Thoracic aorta (tissue), 2 donors: ENCODE measurements at places on chromosomes 2 and 18.

DNA sequence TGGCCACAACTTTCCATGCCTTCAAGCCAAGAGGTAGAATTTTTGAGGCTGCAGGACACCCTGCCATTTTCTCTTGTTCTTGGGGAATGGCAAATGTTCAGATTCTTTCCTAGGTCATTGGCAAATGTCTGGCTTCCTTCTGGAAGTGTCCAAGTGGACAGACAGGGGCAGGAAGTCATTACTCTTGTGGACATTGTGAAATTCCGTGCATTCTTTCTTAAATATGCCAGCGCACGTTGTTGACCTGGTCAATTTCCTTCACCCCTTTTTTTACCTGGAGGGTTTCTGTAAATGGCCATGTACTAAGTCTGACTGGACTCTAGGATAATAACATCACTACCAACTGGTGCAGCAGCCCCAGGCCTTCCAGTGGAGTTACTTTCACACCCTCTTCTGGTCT, 13.9 kb downstream of the ASB18 start:
- H3K27me3 ChIP-seq, result no peaks in the 10 kb centered on the region
- no peaks in the 10 kb centered on the region for H3K4me1 ChIP-seq
- H3K27ac ChIP-seq, result no peak overlapping the region
- DNase-seq, result no peak

- H3K27ac ChIP-seq, result no peak overlapping the region
- H3K4me1 ChIP-seq, result peaks cover 27% of the 10 kb centered on the region
- H3K27me3 ChIP-seq, result no peaks in the 10 kb centered on the region
- no peak overlapping the region for H3K4me3 ChIP-seq
- H3K36me3 ChIP-seq, result peaks cover 7% of the 10 kb centered on the region
Observed at GRCh38 chr2:236576087-236576486, 6.5 kb downstream of the ACKR3 start.

GRCh38 chr2:3604207-3604877, 9.4 kb downstream of the COLEC11 start:
- H3K4me3 ChIP-seq, result no peak overlapping the region
- DNase-seq, result no peak
- H3K4me1 ChIP-seq, result no peaks in the 10 kb centered on the region
- H3K36me3 ChIP-seq, result no peaks in the 10 kb centered on the region

DNA sequence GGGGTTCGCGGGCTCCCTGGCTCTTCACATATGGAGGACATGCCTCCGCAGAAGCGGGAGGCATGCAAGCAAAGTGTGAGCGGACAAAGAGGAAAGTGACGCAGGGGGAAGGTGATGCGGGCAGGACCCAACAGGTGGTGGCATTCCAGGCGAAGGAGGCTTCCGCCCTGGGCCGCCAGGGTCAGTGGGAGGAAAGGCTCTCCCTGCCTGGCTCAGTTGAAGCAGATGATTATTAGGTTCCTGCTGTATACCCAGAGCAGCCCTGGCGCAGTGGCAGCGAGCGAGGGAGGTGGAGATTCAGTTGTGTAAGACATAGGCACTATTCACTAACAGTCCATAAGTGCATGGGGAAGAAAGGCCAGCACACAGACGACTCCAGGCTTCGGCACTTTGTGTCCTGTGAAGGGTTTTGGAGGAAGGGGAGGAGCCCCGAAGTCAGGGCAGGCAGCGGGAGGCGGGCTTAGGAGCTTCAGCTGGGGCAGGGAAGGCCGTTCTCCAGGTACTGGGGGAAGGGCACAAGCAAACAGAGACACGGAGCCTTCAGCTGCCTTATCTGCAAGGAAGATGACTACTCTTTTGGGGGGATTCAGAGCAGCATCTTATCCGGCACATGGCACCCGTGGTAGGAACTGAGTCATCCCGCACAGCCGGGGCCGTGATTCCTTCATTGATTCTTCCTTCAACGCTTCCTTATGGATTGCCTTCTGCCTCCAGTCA, 89.8 kb downstream of the TGOLN2 start:
- H3K27ac ChIP-seq, result no peak overlapping the region
- no peaks in the 10 kb centered on the region for H3K27me3 ChIP-seq
- H3K4me1 ChIP-seq, result peaks cover 24% of the 10 kb centered on the region
- no peak overlapping the region for H3K4me3 ChIP-seq
- DNase-seq, result no peak

DNA sequence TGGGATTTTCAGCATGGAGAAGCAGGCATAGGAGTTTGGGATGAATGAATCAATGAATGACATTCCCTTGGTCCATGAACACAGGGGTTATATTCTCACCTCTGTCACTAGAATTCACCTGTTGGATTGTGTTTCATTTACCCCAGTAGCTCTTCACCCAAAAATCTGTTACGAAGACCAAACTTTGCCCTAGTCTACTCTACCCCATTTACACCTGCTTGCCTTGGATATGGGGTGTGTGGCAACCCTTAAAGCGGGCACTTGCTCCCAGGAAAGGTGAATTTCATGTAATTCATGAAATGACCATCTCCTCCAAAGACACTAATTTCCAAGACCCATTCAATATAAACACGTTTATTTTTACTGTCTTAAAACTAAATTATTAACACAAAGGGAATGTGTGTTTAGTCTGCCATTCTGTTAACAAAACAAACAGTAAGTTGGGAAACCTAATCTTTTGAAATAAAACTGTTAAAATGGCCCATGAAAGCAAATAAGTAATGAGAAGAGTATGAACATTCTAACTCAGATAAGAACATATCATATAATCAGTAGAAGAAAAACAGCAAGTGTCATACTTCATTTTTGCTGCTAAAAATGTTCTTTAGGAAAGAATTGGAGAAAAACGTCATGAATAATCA, 268.0 kb downstream of the NAPG start:
- H3K36me3 ChIP-seq, result no peaks in the 10 kb centered on the region
- no peaks in the 10 kb centered on the region for H3K4me1 ChIP-seq
- no peak for DNase-seq
- no peak overlapping the region for H3K4me3 ChIP-seq
- H3K27ac ChIP-seq, result no peak overlapping the region
- no peaks in the 10 kb centered on the region for H3K27me3 ChIP-seq

GRCh38 chr2:201298462-201299052, 38.2 kb downstream of the CASP8 start:
- H3K27ac ChIP-seq, result no peak overlapping the region
- no peak for DNase-seq
- no peaks in the 10 kb centered on the region for H3K27me3 ChIP-seq
- no peak overlapping the region for H3K4me3 ChIP-seq

DNA sequence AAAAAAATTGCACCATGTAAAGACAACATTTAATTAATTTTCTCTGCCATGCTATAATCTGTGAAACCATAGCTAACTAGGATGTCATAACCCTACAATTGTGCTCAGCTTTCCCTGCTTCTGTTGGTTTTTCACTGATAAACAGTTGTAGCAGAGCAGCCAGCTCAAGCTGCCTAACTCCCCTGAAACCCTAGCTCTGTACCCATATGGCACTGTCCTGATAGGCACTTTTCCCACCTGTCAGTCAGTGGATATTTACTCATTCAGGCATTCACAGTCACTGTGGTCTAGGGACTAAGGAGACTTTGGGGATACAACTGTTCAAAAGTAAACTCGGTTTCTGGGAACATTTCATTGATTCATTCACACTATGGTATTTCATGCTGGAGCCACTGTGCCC, 407.0 kb downstream of the DSEL start:
- no peaks in the 10 kb centered on the region for H3K27me3 ChIP-seq
- H3K4me3 ChIP-seq, result no peak overlapping the region
- H3K4me1 ChIP-seq, result no peaks in the 10 kb centered on the region
- H3K27ac ChIP-seq, result no peak overlapping the region
- no peaks in the 10 kb centered on the region for H3K36me3 ChIP-seq
- DNase-seq, result no peak

- no peak for DNase-seq
- H3K36me3 ChIP-seq, result no peaks in the 10 kb centered on the region
- no peaks in the 10 kb centered on the region for H3K4me1 ChIP-seq
- H3K4me3 ChIP-seq, result no peak overlapping the region
Observed at GRCh38 chr18:43213816-43214215, 63.5 kb downstream of the SYT4 start.

DNA sequence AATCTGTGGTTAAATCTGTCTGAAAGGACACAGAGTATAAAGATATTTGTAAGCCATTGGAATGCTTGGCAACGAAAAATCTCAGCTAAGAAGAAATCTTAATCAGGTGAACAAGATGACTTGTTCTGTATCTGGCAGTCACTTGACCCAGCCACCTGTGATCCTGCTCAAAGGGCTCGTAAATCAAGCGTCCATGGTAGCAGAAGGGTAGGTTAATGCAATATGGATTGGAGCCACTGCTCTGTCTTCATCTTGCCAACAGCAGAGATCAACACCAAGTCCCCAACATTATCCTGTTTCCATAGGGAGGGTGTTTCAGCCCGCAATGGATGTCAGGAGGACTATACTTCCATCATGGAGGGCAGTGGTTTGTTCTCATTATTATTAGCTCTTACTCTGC, 378.4 kb downstream of the CDH7 start:
- H3K4me3 ChIP-seq, result no peak overlapping the region
- no peaks in the 10 kb centered on the region for H3K36me3 ChIP-seq
- no peaks in the 10 kb centered on the region for H3K27me3 ChIP-seq

- no peaks in the 10 kb centered on the region for H3K4me1 ChIP-seq
- H3K4me3 ChIP-seq, result no peak overlapping the region
- DNase-seq, result no peak
- H3K27me3 ChIP-seq, result no peaks in the 10 kb centered on the region
- H3K36me3 ChIP-seq, result no peaks in the 10 kb centered on the region
Observed at GRCh38 chr18:8863427-8863826, 158.1 kb downstream of the MTCL1 start.

DNA sequence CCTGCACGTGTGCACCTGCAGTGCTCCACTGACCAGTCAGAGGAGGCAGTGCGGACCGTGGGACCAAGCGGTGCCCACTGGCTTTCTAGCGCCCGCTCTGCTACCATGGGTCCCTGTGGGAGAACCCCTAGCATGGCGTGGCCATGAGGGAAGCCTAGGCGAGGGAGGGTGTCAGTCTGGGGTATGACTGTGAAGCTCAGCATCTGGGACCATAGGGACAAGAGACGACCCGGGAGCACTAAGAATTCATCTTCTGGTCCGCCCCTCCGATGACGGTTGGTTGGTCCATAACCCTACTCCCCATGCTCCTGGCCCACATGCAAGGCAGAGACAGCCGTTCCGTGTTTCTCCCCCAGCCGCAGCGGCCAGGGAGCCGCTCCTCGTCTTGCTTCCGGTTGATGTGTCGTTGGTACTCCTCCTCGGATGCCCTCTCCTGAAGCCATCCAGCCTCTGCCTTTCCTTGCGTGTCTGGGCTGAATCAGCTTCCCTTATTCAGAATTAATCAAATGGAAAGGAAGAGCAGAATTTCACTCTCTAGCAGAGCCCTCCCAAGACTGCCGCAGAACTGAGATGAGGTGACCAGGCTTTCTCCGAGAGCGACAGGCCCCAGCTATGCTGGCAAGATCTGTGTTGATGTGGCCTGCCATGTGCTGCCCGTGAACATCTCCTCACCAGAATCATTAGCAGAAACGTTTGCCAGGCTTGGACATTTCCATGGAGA, 23.0 kb downstream of the COX7A2L start:
- DNase-seq, result no peak
- H3K36me3 ChIP-seq, result peaks cover 14% of the 10 kb centered on the region
- H3K4me3 ChIP-seq, result no peak overlapping the region
- H3K27me3 ChIP-seq, result no peaks in the 10 kb centered on the region
- no peak overlapping the region for H3K27ac ChIP-seq

- no peak for DNase-seq
- H3K4me1 ChIP-seq, result no peaks in the 10 kb centered on the region
- no peak overlapping the region for H3K27ac ChIP-seq
- no peak overlapping the region for H3K4me3 ChIP-seq
Observed at GRCh38 chr18:79010802-79011201, 31.2 kb downstream of the SALL3 start.

DNA sequence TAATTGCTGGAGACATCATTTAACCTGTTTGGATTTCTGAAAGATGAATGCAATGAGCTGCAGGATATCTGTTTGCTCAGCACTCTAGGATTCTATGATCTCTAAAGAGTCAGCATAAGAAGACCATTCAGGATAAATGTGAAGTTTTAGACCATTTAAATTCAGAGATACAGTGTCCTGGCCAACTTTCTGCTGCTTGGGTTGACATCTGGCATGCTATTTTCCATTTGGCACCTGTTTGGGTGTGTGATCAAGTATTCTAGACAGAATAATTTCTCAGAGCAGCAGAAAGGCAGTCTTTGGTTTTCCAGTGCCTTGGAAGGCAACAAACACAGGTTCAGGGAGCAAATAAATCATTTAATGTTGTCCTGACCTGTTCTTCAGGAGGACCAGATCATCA, 144.8 kb upstream of the NDUFV2 start:
- no peak for DNase-seq
- no peaks in the 10 kb centered on the region for H3K4me1 ChIP-seq
- H3K27me3 ChIP-seq, result no peaks in the 10 kb centered on the region
- no peaks in the 10 kb centered on the region for H3K36me3 ChIP-seq
- H3K27ac ChIP-seq, result no peak overlapping the region
- no peak overlapping the region for H3K4me3 ChIP-seq

DNA sequence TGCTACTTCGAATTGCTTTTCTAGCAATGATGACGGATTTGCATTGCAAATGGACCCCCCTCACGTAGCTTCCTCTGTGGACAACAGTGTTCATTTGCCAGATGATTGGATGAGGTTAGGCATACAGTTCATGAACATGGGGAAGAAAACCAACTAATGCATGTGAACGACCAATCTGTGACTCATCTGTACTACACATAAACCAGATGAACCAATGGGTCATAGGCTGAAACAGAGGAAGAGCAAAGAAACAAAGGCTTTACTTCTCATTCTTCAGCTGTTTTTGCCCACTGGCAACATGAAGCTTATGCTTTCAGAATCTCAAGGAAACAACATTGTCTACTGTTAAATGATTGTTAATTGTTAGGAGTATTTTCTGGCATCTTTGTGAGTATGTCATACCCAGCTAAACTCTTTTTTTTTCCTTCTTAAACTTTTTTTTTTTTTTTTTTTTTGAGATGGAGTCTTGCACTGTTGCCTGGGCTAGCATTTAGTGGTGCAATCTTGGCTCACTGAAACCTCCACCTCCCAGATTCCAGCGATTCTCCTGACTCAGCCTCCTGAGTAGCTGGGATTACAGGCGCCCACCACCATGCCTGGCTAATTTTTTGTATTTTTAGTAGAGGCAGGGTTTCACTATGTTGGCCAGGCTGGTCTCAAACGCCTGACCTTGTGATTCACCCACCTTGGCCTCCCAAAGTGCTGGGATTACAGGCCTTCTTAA, 35.5 kb downstream of the EFEMP1 start:
- no peaks in the 10 kb centered on the region for H3K36me3 ChIP-seq
- DNase-seq, result no peak
- H3K27ac ChIP-seq, result peak overlapping the region; percentile 96
- peaks cover 68% of the 10 kb centered on the region for H3K4me1 ChIP-seq
- no peaks in the 10 kb centered on the region for H3K27me3 ChIP-seq

DNA sequence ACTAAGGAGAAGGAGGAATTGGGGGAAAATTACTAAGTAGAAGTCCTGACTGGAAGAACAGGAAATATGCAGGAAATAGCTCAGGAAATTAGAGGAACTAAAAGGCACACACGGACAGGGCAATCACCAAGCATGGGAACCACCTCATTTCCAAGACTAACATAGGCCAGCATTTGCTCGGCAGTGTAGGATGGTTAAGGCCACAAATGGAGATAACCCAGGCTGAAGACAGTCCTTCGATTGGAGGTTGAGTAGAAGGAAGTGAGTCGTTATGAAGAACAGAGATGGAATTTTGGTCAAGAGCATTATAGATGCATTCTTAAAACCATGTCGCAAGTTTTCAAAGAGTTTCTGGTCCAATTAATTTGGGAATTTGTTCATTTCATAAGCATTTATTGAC, 401.4 kb downstream of the ALK start:
- H3K4me3 ChIP-seq, result no peak overlapping the region
- H3K36me3 ChIP-seq, result no peaks in the 10 kb centered on the region
- H3K4me1 ChIP-seq, result no peaks in the 10 kb centered on the region
- no peak overlapping the region for H3K27ac ChIP-seq

- H3K36me3 ChIP-seq, result no peaks in the 10 kb centered on the region
- no peak overlapping the region for H3K4me3 ChIP-seq
- no peaks in the 10 kb centered on the region for H3K4me1 ChIP-seq
- DNase-seq, result no peak
Observed at GRCh38 chr2:79862756-79863155, 349.9 kb downstream of the CTNNA2 start.
